Hematopoietic multipotent progenitor cell treated with erythropoietin and hydrocortisone succinate and interleukin-3 and kit ligand, for 6 days (in vitro differentiated cells): ENCODE measurements at places on chromosomes 4 and X.

DNA sequence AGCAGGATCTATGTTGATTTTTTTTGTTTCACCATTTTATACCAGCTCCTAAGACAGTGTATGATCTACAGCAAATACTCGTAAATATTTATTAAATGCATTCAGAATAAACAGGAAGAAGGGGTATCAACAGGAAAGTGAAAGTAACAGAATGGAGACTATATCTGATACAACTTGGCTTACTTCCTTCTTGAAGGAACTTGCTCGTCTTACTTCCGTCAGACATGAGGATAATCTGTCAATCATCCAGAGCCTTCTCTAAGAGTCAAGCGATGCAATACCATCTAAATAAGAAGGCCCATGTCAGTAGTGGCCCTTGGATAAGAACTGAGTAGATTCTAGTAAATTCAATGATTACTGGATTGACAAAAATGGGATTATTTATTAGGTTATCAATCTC, 84.2 kb downstream of the CAMK2D start:
- DNase-seq: no peak

DNA sequence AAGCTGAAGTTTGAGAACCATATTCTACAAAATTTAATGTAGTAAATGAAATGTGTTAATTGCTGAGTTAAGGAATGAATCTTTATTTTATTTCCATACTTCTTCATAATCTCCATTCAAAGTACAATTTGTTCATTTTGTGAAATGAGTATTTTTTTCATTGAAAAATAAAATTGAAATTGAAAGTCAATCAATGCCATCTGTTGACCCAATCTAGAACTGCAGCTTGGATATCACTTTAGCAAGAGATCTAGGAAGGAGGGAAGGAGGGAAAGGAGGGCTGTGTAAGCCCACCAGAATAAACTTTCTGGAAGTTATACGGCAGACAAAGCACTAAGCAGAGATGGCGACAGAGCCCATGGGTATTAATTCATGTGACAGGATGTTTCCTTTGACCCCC, 128.4 kb downstream of the ZMAT1 start:
- peak; percentile 34 for DNase-seq

GRCh38 chr4:149370785-149371420, 444.7 kb downstream of the IQCM start:
- DNase-seq: peak; percentile 61

DNA sequence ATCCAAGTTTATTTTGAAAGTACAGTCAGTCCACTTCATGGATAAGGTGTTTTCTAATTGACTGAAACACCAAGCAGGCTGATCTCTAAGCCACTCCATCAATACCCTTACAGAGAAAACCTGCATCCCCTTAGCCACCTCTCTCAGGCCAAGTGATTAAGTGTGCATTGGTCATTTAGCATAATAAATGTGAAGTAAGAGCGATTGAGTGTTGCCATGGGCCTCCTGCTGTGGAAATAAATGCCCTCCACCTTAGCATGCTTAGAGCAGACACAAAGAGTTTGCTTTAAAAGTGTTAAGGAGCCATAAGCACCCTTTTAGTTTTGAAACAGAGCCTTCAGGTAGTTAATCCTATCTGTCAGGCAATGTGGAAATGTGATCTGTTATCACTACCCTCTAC, 386.5 kb downstream of the GPAT3 start:
- DNase-seq: no peak

DNA sequence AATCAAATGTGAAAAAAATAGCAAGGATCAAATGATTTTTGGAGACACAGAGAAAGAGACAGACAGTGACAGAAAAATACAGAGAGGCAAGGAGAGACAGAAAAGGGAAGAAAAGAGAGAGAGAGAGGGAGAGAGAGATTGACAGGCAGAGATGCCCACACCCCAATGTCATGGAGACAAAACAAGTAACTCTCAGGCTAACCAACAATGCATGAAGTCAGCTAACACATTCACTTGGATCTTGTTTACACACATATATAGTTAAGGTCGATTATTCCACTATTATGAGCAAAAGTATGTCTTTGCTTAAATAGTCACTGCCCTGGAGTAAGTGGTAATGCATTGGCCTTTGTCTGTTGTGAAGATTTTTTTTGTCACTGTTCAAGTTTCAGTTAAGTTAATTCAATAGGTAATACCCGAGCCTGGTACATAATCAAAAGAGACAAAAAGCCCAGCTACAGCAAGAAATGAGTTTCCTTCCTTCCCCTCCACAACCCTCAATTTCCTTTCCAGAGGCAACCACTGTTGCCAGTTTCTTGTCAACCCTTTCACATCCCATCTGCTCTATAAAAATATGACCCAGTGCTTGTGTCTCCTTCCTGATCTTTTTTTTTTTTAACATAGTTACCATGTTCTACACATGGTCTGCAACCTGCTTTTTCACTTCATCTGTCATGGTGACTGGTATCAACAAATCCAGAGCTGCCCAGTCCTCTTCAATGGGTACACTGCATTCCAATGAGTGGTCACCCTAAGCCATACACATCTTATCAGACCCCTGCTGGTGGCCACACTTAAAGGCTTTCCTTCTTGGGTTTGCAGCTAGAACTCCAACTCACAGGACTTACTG, 52.1 kb downstream of the PROM1 start:
- no peak for DNase-seq

DNA sequence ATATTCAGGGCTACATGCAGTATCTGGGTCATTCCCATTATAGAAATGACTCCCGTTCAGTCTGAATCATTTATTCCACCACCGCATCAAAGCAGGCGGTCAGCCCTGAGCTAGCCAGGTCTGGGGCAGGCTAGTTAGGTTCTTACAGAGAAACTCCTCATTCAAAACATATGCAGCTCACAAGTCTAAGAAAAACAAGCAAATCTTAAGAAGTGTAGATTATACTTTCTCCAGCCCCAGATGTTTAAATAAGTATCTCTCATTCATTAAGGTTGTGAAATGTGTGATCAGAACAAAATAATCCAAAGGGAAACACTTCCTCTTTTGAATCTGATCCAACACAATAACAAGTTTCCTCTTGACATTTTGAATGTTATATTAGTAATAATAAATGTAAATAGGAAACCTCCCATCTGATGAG, 441.9 kb downstream of the INPP4B start:
- DNase-seq: peak; percentile 41

GRCh38 chrX:57899064-57899463, 11.2 kb downstream of the ZXDA start:
- DNase-seq: no peak

- no peak for DNase-seq
These were observed 38.5 kb downstream of the GPM6A start for GRCh38 chr4:175773566-175773965.

DNA sequence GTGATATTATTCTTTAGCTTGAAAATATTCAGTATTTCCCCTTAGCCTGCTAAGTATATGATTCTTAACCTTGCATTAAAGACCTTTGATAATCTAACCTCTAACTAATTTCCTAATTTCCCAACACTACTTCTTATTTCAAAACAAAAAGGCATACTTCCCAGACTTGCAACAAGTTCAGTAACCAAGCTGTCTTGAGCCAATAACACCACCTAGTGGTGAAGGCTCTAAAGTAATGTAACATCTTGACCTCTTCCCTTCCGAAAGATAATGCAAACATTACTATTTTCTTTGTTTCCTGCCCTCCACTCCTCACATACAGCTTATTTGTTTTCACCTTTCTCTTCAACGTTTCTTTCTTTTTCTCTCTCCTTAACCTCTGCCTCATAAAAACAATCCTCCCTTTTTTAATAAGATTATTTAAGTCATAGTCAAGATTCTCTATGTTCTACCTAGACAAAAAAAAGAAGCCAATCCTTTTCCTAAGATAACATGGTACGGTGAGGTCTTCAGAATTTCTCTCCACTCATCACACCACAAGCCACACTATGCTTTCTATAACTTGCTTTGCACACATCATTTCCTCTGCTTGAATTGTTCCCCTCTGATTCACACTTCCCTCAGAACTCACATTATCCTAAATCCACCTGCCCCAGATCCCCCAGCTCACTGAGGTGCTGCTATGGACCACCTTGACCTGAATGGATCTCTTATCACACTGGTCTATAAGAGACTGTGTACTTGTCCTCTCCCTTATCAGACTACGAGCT, 3.5 kb downstream of the FAT1 start:
- DNase-seq: peak; percentile 51

DNA sequence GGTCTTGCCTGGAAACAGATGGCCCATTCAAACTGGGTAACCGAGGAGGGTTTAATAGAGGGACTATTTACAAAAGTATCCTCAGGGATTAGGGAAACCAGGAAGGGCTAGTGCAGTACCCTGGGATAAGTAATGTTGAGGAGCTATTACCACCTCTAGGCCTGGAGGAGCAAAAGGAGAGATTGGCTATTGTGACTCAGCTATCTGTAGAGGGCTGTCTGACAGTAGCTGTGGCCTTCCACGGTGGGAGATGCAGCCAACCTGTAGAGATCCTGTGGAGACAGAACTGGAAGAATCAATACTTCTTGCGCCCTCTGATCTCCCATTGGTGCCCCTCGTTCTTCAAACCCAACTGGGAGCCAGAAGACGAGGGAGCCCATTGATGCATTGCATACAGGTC, 34.1 kb upstream of the RPS6KA3 start:
- DNase-seq: no peak

DNA sequence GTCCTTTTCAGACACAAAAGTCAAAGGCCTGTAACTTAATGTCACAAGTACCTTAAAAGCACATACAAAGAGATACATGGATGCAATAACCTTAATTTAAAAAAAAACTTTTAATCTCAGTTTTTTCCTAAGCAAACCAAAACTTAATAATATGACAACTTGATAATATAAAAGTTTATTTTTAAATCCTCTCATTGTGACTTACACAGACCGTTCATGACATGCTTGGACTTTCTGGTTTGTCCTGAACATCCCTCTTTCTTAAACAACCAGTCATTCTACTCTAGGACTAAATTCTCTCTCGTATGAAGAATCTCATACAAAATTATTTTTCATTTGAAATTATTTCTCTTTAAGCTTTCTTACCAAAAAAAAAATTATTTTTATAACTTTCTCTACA, 43.1 kb upstream of the CYP2U1 start:
- peak; percentile 13 for DNase-seq

DNA sequence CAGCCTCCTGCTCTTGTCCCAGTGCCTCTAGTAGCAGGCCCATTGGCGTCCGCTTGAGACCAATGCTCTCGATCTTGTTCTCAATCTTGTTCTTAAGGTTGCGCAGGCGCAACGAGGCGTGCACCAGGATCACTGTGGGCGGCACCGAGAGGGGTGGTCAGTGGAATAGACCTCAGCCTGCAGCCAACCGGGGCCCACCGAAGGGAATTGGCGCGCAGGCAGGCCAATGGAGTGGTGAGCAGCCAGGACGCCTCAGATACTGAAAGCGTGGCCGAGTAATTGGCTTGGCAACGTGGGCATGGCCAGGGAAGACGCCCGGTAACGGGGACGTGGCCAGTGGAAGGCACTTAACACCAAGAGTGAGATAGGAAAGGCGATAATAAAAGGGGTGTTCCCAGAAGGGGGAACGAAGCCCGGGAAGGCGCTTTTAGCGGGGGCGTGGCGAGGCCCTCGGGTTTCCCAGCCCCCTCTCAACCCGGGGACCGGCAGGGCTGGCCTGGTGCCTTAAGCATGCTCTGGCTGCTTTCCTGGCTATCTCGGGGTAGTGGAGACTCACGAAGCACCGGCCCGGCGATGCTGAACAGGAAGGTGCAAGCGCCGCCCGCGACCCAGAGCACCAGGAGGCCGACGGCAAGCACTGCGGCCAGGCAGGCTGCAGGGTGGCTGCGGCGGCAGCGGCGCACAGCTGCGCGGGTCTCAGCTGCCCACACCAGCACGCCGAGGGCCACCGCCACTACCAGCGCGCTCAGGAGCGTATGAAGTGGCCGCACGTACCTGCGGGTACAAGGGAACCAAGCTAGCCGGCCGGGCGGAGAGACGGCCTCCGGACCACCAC, 1.7 kb downstream of the PRAF2 start:
- peak; percentile 9 for DNase-seq

GRCh38 chr4:2792711-2793585, at the start of gene SH3BP2:
TSS of gene SH3BP2 (plus strand) at chr4:2793085. CDS start at chr4:2820618, 27,533 bp downstream.
- DNase-seq: peak; percentile 78

- DNase-seq: no peak
These were observed 50.8 kb upstream of the NPFFR2 start for GRCh38 chr4:71980976-71981375.

GRCh38 chrX:23331701-23332100, 2.9 kb upstream of the PTCHD1 start:
- DNase-seq: no peak

DNA sequence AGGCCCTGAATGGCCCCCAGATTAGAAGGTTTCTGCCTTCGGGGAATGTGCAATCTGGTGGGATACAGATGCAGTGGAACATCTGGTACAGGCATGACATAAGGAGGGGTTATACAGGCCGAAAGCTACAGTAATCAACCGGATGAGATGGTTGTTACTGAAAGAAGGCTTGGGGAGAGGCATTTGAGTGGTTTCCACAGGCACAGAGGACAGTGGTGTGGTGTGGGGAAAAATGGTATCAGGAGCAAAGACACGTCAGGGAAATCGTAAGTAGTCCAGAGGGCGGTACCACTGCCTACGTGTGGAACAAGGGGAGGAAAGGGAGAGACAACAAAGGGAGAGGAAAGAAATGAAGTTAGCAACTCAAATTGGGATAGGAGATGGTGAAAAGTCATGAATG, 3.0 kb downstream of the PDLIM3 start:
- DNase-seq: no peak

- DNase-seq: peak; percentile 55
These were observed at the start of gene AFF2 for GRCh38 chrX:148500423-148501385. TSS of gene AFF2 (plus strand) at chrX:148500617. CDS start at chrX:148501098, 481 bp downstream.

DNA sequence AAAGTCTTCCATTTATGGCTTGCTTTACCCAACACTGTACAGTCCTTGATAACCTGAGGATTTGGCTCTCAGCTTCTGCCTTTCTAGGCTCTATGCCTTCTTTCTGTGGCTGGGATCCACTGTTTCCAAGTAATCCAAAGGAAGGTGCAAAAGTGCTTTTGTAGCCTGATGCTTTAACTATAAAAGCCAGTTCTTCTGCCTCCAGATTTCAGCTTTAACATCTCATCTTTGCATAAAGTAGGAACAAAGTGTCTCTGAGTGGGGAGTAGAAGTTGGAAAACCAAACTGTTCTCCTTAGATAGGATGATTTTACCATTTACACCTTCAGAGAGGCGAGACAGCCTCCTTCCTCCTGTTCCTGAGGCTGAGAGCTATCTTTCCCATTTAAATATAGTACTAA, 11.1 kb upstream of the SEC24D start:
- no peak for DNase-seq

GRCh38 chr4:114773339-114773738, 174.7 kb downstream of the UGT8 start:
- DNase-seq: no peak

DNA sequence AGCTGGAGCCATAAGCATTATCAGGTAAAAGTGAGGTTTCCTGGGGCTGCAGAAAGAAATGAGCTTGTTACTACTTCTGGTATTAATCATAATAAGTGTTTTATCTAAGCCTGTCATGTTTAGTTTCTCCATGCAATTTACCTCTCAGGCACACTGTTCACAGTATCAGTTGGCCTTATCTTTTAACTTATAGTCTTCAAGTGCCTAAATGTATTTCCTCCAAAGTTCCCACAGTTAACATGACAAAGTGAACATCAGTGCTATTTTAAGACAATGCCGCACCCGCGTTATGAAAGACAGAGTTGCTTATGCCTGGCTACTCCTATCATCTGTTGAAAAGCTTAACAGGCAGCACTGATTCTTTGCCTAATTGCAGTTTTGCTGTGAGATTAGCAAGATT, 408.7 kb upstream of the FAM241A start:
- DNase-seq: no peak
